ENCODE measurements at places on chromosomes 4 and X. TPM values are rescaled to one million over a fixed set of nuclear protein-coding genes. Genes with fewer than 3 reads are reported as not detected.

- DNase-seq: no peak
These were observed 313.9 kb downstream of the FBXW7 start for GRCh38 chr4:152221816-152222516.

DNA sequence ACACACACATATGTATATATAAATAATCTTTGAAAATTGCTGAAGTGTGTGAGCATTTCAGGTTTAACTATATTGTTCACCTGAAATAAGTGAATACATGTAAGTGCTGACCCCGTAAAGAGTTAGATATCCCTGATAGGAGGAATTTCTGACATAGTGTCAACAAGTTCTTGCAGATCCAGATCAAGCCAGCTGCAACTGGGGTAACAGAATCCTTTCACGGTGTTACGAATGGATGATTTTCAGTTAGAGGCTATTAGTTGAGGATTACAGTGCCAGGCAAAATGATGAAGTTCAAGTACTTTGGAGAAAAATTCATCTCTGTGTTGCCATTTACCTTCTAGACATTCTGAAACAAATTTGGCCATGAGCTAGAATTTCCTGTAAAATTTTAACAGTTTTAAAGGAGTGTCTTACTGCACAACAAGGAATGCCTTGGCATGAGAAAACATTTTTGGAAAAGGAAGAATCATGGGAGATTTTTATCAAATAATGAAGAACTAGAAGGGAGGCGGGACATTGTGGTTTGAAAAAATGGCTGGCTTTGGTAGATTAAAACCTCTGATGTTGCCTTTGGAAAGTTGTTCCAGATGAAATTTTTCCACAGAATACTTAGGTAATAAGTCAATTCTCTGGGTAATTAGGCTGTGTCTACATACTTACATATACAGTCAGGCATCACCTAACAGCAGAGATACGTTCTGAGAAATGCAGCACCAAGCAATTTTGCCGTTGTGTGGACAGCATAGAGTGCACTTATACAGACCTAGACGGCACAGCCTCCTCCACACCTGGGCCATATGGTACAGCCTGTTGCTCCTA lies 84.4 kb upstream of the FAT1 start:
- DNase-seq: no peak

DNA sequence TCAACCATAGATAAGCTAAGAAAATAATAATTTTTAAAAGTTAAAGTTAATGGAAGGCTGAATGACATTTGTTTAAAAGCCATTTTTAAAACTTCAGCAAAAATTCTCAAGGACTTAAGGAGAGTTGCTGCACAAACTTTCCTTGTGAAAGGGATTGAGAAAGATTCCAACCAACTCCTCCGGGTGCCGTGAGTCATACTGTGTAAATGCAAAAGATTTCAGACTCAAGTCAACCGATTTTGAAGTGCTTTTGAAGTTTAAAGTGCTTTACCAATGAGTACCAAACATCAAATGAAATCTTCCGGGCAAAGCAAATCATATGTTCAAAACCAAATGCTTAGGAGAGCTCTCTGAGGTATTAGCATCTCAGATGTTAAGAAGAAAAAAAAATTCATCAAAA lies 31.4 kb downstream of the VCX2 start:
- no peak for DNase-seq

GRCh38 chr4:80215449-80216052 lies 18.2 kb downstream of the PRDM8 start:
- DNase-seq: no peak

- no peak for DNase-seq
These were observed 58.4 kb upstream of the HS3ST1 start for GRCh38 chr4:11487139-11487538.

GRCh38 chr4:157312702-157313101 lies 92.2 kb downstream of the GRIA2 start:
- DNase-seq: no peak

GRCh38 chr4:112189754-112190153 lies 41.8 kb upstream of the AP1AR start:
- DNase-seq: no peak

GRCh38 chrX:118545510-118545909 lies 49.9 kb downstream of the DOCK11 start:
- DNase-seq: no peak

DNA sequence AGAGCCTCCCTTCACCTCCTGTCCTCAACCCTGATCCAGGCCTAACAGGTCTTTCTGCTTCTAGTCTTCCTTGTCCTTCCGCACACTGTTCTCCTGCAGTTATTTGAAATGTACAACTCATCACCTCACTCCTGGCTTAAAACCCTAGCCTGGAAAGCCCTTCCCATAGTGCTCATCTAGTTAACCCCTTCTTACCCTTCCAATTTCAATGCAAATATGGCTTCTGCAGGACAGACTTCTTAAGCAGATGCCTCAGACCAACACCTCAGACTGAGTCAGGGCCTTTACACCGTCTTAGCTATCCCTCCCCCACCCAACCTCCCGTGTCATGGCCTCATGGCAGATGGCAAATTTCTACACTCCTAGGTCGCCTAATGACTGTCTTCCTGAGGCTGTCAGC lies 130.4 kb downstream of the BCOR start:
- no peak for DNase-seq

GRCh38 chr4:185987961-185988627 lies 80.9 kb upstream of the TLR3 start:
- no peak for DNase-seq

DNA sequence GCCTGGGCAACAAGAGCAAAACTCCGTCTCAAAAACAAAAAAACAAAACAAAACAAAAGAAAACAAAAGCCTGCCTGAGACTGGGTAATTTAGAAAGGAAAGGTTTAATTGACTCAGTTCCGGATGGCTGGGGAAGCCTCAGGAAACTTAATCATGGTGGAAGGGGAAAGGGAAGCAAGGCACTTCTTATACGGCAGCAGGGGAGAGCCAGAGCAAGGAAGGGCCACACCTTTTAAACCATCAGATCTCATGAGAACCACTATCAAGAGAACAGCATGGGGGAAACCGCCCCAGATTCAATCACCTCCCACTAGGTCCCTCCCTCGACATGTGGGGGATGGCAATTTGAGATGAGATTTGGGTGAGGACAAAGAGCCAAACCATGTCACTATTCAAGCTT lies 122.2 kb downstream of the UBE2K start:
- DNase-seq: no peak

DNA sequence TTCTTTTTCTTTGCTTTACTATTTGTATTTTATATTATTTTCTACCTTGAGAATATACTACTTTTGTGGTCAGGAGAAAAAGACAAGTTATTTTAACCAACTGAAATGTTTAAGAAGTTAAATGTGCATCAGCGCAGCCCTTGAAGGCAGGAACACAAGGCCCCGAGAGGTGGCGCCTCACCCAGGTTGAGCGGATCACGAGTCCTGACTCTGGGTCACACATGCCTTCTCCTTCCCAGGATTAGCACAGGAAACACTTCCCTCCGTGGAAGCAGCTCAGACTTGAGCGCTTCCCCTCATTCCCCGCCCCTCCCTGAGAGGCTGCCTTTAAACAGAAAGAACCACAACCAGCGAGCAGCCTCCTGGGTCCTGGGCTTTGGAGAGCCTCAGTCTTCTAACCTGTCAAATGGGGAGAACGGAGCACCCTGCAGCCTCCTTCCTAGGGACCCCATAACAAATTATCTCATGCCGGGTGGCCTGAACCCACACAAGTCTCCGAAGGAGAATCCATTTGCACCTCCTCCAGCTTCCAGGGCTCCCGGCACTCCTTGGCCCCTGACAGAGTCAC lies 217.6 kb downstream of the AFAP1 start:
- no peak for DNase-seq

DNA sequence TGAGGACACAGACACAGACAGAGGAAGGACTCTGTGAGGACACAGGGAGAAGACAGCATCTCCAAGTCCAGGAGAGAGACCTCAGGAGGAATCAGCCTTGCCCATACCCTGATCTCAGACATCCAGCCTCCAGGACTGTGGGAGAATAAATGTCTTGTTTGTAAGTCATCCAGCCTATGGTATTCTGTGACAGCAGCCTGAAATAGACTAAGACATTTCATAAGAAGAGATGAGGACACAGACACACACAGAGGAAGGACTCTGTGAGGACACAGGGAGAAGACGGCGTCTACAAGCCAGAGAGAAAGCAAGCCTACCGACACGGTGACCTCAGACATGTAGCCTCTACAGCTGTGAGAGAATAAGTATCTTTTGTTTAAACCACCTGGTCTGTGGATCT lies 112.1 kb downstream of the DHRSX start:
- no peak for DNase-seq

GRCh38 chrX:136202889-136203288 lies 48.3 kb downstream of the MAP7D3 start:
- DNase-seq: no peak

DNA sequence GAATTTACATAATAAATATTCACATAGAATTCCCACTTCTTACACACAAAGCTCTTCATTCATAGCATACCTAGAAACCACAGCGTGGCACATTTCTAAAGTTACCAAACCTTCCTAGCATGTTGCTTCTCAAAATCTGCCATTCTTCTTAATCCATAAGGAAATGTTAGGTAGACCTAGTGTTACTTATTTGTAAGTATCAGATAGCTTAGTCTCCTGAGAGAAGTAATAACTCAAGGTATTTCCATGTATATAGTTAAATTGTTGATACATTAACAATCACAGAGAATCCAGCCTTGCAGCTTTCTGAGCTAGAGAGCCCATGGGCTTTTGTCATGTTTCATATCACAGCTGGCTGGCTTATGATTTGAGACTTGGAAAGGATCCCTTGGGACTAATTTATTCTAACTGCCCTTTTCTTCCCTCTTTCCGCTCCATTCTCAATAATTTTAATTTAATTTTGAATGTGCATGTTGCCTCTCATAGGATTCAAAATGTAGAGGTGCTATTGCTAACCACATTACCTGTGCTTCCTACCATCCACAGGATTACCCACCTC lies 17.6 kb downstream of the SH3RF1 start:
- no peak for DNase-seq

DNA sequence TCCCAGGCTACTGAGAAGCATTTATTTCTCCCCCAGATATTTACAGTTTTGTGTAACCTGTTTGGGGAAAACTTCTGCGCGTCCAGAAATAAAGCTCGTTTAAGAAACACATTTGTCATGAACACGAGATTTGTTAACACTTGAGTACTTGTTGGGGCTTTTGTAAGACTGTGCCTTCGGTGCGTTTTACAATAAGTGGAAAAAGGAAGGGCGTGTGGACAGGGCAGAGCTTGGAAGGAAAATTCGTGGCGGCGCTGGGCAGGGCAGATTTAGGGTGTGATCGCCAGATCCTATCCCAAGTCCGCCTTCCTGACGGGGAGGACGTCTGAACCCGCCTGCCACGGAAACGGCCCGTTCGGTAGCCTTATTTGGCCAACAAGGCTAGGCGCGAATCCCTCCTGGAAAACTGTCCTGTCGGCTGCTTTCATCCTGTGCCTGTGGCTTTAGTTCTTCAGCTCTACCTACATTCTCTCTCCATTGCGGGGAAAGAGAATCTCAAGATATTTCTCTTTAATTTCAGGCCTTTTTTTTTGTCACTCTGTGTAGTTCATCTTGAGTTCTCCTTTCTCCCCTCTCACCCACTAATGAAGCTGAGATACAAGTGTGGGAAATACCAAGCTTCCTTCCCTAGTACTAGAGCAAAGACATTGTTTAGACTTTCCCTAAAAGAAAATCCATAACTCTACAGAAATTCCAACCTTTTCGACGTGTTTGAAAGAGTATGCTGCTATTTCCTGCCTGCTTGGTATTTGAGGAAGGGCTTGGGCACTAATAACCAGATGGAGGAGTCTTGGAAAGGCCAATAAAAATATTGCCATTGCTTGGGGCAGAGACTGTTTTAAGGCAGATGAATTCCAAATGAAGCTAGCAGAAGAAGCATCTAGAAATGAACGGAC lies 982 bp downstream of the PDLIM5 start:
- no peak for DNase-seq

DNA sequence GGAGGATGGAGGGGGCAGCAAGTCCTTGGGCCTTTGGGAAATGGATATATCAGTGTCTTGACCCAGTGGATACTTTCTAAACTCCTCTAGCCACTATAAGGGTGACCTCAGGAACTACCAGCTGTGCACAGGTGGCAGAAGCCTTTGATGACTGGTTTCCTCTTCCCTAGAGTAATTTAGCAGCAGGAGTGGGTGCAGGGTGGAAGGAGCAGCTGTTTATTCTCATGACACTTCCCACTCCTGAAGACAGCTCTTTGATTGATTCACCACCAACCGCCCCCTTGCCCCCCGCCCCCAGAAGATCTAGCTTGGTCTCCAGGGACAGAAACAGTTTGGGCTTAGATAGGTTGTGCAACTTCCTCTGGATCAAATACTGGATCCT lies 63.0 kb downstream of the GPC3 start:
- no peak for DNase-seq

DNA sequence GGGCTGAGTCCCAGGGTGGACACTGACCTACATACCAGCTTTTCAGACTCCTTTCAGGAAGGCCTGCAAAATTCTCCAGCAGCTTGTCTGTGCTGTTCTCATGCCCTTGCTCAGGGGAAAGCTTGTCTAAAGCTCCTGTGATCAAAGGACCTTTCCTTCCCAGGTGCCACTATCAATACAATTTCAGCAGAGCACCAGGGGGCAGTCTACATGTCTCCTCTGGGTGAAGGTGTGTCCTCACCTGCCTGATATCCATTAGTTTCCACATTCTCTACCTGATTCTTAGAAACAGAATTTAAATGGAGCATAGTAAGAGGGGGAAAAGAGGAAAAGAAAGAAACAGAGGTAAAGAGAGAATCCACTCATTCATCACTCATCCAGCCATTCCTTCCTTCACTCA lies 114.2 kb downstream of the PPARGC1A start:
- DNase-seq: no peak

GRCh38 chrX:20355187-20355586 lies 88.5 kb upstream of the RPS6KA3 start:
- no peak for DNase-seq

HSFX3 gene
- total RNA-seq: not detected

ADH7 gene
- not detected for total RNA-seq

TLR1 gene
- 24.0 TPM for total RNA-seq

RHOH gene
- 216 TPM for total RNA-seq

ADAMTS3 gene
- total RNA-seq: not detected

HMX1 gene
- total RNA-seq: not detected

CXCL10 gene
- not detected for total RNA-seq

VBP1 gene
- 27.5 TPM for total RNA-seq

CABS1 gene
- not detected for total RNA-seq

ARAF gene
- 113 TPM for total RNA-seq

TKTL2 gene
- not detected for total RNA-seq

All from T-cell (primary cell).